ENCODE measurements at places on chromosomes 4 and X.

DNA sequence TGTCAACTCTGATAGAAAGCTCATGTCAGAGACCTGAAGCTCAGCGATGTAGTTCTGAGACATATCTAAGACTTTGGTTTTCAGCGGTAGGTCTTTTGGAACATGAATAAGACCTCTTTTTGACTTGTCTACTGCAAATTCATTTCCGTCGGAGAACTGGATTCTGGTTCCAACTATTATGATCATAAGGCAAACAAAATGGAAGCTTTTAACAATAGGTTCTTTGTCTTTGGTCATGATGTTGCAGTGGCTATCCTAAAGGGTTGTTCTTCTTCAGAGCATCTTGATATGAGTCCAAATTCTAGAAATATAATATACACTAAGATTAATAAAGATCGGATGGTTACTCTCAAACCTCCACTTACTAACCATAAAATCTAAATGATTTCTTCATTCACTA, 24.6 kb upstream of the TLR1 start:
- no peak for DNase-seq

- no peak for DNase-seq
These were observed 902 bp downstream of the KLHL4 start for GRCh38 chrX:87518504-87518903.

DNA sequence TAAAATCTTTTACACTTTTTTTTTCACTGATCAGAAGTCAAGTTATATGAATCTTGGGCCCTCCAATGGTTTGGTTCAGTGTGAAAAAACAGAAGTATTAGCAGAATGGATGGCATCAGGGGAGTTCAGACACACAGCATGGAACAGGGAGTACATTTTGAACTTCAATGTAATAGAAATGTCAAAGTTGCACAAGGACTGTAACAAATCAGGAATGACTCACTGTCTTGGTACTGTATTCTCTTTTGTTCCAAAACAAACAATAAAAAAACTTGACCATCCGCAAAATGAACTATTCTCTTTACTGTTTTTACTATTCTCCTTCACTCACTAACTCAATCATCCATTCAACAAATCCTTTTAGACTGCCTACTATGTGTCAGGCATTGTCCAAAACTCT, 401.0 kb downstream of the FSTL5 start:
- no peak for DNase-seq

- DNase-seq = no peak
These were observed 1.2 kb upstream of the SOWAHB start for GRCh38 chr4:76898949-76899645.

GRCh38 chr4:163595580-163595979, 101.1 kb downstream of the TMA16 start:
- DNase-seq = no peak

DNA sequence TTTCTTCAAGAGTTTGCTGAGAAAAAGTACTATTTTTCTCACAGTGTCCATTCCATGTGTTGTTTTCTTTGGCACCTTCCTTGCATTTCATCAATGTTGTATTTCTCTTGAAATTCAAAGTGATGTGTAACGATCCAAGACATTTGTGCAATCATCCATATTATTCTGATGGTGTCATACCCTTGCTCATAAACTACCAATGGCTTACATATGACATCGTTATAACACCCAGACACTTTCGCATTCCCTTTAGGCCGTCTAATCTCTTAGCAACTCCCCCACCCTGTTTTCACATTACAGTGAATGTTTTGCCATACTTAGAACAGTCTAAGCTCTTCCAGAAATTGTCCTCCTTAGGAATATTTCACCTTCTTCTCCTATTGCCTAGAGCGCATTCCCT, 1779.0 kb downstream of the PCDH7 start:
- DNase-seq = no peak

- no peak for DNase-seq
These were observed 413 bp downstream of the PDK3 start for GRCh38 chrX:24465532-24465865.

GRCh38 chrX:53003111-53003510, 44.8 kb upstream of the FAM156A start:
- DNase-seq = no peak

GRCh38 chrX:45172890-45173289, 27.8 kb downstream of the DIPK2B start:
- no peak for DNase-seq

GRCh38 chrX:154534526-154535322, 11.9 kb downstream of the G6PD start:
- peak; percentile 50 for DNase-seq

GRCh38 chrX:150616179-150616862, 47.9 kb downstream of the MTM1 start:
- no peak for DNase-seq

GRCh38 chrX:67555578-67556203, 11.9 kb downstream of the AR start:
- peak; percentile 9 for DNase-seq

DNA sequence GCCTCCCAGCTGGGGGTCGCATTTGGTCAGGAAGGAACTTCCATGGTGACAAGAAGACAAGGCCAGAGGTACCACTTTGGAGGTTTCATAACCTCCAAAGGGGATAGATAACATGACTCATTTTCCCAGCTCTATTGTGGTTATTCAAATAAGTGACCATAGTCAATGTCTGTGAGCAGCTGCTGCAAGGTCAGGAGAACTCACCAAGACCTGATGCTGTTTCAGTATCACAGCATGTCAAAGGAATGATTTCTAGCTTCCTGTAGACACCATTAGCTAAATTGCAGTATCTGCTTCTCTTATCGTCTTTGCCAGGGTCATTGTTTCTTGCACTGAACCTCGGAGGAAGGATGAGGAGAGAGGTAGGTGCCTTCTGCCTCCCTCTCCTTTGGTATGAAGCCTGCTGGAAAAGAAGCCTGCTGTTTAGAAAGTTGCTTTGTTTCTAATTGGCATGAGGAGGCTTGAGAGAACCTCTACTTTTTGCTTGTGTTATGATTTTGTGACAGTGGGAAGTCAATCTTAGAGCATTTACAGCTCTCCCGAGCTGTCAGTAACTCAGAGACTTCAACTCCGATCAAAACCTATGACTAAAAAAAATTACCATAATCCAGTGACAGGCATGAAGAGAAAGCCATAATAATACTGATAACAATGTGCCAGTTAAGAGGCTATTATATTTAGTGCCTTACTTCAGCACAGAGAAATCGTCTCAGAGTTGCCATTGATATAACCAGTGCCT, 38.0 kb upstream of the GATB start:
- DNase-seq = no peak

DNA sequence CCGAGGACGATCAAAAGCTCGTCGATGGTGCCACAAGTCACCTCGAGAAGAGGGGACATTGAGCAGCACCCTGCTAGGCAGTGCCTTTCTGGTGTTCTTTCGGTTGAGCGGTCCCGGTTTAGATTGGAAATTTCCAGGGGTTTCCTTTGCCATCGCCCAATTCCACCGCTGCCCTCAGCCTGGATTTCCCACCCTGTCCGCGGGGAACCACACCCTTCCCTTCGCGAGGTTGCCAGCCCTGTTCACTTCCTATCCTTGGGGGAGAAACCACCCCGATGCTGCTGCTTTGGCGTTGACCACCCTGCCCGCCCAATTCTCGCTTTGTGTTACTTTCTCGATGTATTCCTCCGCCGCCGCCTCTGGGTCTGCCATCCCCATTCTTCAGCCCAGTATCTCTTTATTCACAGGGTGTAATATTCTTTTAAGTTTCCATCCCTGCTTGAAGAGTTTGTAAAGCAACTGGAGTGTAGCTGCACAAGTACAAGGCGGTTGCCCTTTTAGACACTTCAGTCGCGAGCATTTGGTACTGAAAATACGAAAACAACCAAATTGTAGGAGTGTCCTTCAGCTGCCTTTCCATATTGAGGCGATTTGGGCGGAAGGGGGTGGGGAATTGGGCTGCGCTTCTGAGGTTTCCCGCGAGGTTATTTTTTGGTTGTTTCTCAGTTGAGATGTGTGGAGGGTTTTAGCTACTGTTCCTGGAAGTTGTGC, 1.1 kb downstream of the OGT start:
- peak; percentile 3 for DNase-seq

DNA sequence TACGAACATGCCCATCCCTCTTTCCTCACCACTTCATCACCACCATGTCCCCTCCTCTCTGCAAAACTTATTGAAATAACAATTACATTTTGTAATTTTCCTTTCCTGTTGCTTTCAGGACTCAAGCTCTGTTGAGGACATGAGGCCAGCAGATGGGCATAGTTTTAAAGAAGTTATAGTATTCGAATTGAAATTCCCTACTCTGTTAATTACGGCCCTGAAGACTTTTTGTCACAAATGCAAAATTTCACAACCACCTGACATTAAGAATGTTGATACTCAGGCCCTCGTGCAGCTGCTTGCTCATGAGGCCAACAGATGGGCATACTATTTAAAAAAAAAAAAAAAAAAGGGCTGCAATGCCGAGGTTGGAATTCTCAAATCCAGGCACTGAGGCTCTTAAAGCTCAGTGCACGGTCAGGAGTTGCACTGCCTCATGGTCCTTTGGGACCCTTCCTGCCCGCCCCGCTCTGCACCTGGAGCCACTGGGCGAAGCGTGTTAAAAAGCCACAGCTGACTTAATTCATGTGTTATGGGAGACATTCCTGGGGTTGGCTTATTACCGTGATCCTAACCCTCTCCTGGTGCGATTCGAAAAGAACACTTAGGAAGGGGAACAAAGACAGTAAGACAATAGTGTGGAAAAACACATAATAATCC, 34.2 kb upstream of the FAT1 start:
- no peak for DNase-seq

DNA sequence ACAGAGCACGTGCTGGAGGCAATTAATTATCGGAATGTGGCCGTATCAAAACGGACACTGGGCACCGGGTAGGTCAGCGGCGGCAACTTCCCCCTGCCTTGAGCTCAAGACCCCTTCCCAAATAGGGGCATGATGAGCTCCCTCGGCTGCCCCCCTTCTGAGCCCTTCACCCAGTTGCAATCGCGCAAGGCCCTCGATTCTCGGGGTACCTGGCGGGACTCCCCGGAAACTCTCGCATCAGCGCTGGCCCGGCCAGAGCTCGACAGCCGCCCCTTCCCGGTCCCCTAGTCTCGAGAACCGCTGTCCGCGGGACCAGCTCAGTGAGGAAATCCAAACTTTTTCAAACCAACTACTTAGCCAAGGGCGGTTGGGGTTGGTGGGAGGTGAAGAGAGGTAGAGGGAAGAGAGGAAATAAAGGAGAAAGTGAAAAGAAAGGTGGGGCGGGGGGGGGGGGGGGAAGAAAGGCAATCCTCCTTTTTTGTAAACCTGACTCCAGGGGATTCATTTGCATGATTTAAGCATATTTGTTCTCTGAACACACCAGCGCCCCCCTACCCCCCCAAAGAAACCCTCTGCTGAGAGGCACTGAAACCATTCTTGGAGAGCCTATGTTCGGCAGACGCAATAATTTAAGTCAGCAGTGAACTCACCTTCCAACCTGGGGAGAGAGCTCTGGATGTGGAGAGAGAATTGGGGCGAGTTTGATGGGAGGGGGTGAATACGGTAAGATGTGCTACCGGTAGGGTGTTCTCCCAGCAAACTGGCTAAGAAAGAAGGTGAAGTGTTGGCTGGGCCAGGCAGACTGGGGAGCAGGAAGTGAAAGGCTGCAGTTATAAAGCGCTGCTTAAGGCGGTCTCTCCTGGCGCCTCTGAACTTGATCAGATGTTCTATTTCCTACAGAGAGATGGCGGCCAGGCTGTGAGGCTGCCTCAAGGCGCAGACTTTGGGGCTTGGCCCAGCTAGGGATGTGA, 2.0 kb upstream of the ZIC3 start:
- DNase-seq = no peak

- no peak for DNase-seq
These were observed 84.0 kb upstream of the TBC1D9 start for GRCh38 chr4:140839888-140840790.

DNA sequence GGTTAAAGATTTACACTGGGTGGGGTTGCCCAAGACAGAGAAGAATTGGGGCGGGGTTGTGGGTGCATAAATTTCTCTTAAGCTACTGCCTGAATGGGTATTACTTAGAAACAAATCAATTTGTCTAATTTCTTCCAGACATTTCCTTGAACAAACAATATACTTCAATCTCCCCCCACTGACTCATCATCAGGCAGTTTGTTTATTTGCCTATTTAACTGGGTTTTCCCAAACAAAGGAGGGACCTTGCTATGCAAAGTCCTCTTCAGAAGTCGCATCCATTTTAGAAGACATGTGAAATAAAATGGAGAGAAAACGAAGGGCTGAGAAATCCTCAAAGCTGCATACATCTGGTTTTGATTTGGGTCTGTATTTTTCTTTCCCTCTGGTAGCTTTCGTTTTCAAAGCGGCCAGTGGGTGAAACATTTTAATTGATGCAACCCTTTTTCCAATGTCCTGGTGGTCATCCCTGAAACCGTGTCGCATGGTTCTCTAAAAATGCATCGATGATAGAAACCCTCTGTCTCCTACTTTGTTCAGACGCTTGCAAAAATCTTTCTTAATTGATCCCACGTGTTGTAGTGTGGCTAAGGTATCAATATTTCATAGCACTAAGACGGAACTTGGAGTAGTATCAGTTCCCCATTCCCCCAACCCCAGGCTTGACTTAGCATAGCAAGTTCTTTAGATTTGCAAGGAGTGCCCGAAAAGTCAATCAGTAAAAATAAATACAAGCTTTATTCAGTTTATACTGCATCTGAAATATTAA, 115.1 kb upstream of the MXRA5 start:
- no peak for DNase-seq

DNA sequence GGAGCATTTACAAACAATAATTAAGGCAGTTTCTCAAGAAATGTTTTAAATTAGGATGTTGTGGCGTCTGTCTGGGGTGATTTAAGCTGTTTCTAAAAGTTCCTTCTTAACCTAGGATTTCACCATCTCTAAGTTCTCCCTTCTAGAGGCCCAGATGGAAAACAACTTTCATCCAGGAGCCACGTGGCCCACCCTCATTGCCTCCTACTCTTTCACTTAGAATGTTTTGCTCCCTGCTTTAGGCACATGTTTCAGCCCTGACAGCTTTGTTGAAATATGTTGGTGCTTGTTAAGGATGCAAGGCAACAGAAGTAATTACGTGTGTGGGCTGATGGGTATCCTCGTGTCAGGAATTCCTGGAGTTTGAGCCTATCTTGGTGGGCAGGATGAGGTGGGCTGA, 131.3 kb downstream of the GUCY2F start:
- no peak for DNase-seq

GRCh38 chrX:152813206-152813605, 17.4 kb downstream of the CETN2 start:
- no peak for DNase-seq

DNA sequence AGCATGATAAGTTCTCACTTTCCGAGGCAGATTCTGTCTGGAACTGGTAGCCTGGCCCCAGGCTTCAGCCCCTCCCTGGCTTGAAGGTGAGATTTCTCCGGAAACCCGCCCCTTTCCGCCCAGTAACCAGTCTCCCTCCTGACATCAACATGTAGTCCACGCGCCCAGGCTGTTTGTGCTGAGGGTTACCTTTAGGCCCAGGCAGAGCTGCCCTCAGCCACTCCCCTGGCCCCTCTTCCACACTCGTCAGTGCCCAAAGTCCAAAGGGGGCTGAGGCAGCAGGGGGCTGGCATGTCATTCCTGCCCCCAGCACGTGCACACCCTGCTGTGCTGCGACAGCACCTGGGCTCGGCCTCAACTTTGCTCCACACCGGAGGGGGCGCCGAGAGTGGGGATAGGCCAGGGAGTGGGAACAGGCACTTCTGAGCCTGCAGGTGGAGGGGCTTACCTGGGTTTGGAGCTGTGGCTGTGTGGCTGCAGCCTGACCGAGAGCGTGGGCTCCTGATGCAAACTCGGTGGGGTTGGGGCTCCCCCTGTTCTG, 69.5 kb upstream of the ANK2 start:
- no peak for DNase-seq
